Right renal pelvis (tissue), 4 donors: ENCODE measurements at places on chromosomes 4 and X. TPM values are rescaled to one million over a fixed set of nuclear protein-coding genes. Genes with fewer than 3 reads are reported as not detected.

CSAG3 gene
- not detected for polyA plus RNA-seq

USP26 gene
- not detected for polyA plus RNA-seq

USP51 gene
- polyA plus RNA-seq: 12.7 TPM

RGS12 gene
- polyA plus RNA-seq: 45.1 TPM

PPEF2 gene
- not detected for polyA plus RNA-seq

SYNPO2 gene
- polyA plus RNA-seq: 13.7 TPM

DNA sequence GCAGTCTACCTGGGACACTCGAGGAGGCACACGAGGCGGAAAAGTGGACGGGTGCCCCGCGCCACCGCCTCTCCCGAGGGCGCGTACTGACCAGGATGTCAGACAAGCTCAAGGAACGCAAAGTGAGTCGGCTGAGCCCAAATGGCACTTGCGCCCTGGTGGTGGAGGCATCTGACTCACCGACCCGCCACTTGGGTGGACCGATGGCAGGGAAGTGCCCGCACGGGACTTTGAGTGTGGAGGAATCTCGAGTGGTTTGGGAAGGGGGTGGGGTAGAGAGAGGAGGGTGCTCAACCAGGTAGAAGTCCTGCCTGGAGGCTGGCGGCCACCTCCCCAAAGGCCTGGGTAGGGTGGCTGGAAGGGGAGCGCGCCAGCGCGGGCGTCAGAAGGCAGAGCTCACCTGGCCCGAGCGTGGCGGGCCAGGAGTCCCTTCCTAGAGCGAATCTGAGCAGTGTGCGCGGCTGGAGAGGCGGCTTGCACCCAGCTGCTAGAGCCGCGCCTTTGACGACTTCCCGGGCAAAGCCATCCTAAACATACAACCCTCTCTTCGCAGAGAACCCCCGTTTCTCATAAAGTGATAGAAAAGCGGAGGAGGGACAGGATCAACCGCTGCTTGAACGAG, 655 bp downstream of the HELT start:
- DNase-seq: no peak

DNA sequence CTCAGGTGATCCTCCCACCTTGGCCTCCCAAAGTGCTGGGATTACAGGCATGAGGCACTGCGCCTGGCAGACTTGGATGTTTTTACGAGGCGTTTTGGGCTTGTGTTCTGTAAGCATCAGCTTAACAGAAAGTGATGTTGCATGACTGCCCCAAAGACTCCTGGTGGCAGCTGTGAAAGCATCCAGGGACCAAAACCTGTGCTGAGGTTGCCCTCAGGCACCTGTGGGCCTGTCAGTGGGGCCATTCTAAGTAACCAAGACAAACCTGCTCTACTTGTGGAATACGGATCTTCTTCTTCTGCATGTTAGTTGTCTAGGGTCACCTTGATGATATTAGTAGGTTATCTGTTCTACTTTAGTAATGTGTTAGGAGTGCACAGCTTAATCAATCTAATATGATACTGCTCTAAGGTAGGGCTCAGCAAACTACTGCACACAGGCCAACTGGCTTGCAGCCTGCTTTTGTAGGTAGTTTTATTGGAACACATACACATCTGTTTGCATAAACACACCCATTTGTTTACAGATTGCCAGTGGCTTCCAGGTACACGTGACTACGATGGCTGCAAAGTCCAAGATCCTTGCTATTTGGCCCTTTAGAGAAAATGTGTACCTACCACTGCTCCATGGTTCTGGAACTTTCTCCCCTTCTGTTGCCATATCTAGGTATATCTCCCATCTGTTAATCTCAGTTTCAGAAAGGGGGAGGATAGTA, 136.7 kb downstream of the GPR143 start:
- DNase-seq: no peak

GRCh38 chr4:85514117-85514516, 39.2 kb downstream of the ARHGAP24 start:
- DNase-seq: no peak

- no peak for DNase-seq
Observed at GRCh38 chr4:139735381-139736273, 70.0 kb downstream of the MGST2 start.

GRCh38 chr4:171279131-171279530, 534.1 kb upstream of the GALNTL6 start:
- DNase-seq: no peak

DNA sequence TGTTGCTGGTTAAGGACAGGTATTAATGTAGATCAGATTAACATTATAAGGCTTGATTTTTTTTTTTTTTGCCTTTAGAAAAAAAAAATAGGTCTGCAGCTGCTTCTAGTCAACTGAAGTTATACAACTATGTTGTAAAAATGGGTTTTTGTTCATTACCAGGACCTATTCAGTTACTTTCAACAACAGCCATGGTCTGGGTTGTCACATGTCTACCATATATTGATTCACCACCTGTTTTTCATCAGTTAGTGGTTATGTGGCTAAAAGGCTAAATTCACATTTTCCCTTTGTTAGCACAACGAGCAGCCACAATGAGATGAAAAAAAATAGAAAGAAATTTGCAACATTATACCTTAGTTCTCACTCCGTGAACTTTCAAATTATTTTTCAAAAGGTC, 45.5 kb downstream of the GLRB start:
- no peak for DNase-seq

DNA sequence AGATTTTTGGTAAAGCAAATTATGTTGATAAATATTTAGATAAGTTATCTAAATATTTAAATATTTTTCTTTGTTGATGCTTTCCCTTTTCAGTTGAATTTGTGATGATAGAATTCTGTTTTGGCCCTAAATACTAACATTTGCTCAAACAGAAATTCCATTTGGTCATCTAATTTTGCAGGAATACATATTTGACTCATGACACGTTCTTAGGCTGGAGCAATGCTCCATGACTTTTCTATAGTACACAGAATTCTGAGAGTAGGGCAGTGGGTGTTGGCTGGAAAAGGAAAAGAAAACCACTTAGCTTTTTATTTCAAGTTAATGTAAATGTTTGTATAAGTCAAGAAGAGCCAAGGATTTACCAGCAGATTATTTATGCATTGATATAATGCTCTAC, 58.6 kb upstream of the GK2 start:
- DNase-seq: no peak

- DNase-seq: peak; percentile 12
Observed at GRCh38 chr4:4820261-4820660, 39.2 kb upstream of the MSX1 start.

GRCh38 chr4:123836851-123837595, 440.4 kb downstream of the SPRY1 start:
- no peak for DNase-seq

DNA sequence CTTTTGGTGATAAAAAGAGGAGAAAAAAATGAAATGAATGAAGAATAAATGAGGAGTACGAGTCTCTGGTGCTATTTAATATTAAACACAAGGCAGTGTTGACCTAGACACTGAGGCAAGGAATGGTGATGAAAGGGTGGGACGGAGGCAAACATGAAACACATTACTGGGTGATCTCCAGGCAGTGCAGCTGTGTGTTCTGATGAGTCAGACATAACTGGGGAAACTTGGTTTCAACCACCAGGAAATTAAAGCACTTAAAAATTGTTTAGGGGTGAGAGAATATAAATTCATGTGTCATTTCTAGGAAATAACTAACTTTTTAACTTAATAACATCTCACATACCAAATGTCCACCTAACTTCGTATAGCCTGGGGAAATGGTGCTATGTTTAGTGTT, 19.7 kb upstream of the CXCL6 start:
- DNase-seq: no peak

GRCh38 chrX:144566592-144566991, 680.7 kb upstream of the SPANXN1 start:
- no peak for DNase-seq

- DNase-seq: no peak
Observed at GRCh38 chr4:55458164-55458563, 62.4 kb downstream of the TMEM165 start.

DNA sequence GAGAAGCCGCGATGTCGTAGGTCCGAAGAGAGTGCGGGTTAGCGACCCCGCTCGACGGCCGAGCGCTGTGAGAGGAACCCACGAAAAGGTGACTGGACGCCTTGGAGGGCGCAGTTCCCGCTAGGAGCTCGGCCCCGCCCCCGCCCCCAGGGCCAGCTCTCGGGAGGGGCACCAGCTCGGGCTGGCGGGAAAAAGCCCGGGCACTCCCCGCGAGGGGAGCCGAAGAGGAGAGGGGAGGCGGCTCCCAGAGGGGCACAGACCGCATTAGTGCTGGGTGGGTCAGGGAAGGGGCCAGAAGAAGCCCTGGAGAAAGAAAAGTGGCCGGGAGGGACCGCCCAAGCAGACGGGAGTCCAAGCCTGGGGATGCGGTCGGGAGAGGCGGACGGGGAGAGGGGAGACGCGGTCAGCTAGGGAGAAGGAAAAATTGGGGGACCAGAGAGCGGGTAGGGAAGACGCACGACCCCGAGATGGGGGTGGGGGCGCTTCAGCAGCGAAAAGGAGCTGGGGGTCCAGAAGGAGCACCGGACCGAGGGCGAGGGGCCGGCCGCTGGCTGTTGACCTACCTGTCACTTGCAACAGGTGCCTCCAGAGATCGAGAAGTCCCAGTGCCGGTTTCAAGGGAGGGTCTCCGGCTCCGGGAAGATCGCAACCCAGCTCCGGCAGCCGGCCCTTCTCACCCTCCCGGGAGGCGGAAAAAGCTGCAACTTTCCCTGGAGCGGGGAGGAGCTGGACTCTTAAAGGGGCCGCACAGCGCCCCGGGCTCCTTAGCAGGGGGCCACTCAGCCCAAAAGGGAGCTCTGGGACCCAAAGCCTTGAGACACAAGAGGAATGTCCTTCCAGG, at the start of gene SYTL4:
SYTL4 (minus strand) TSS at position 681 of the 841 bp plus-strand sequence. CDS start 30,084 bp downstream, outside the sequence.
- no peak for DNase-seq

- DNase-seq: no peak
Observed at GRCh38 chr4:76620723-76621468, 185.9 kb downstream of the SHROOM3 start.

DNA sequence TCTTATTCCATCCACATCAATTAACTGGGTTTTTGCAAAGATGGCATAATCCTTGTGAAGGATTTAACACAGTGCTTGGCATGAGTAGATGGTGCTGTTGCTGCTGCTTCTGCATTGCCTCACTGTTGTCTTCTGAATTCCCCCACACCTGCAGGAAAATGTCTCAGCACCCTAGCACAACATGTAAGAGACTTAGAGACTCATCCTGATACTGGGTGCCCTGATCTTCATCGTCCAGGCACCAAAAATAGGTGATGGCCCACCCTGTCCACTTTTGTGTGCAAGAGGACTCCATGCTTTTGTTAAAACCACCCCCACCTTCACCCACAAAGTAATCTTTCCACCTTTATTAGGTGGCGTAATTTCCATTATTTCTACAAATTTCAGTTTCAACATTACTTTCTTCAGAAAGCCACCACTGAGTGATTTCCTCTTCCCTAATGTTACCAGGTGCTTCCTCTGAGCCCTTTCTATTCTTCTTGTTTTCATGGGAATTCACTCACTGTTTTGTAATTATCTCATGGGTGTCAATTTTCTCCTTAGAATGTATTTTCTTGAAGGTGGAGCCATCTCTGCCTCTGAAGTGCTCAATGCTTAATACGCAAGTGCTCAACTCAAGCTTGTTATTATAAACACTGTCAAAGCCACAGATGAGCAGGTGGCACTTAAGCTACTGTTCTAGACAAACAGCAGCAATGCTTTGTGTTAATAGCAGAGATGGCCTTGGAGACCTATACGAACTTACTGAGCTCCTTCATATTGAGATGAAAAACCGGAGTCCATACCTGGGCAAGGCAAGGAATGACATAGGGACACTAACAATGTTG, 89.5 kb downstream of the HS3ST1 start:
- no peak for DNase-seq

- DNase-seq: no peak
Observed at GRCh38 chr4:174633399-174633798, 111.1 kb upstream of the HPGD start.

GRCh38 chr4:70901607-70901983, 574 bp upstream of the MOB1B start:
- no peak for DNase-seq
